ENCODE measurements at places on chromosomes 5 and 9. TPM values are rescaled to one million over a fixed set of nuclear protein-coding genes. Genes with fewer than 3 reads are reported as not detected.

Gene ANKRD31
- total RNA-seq = 0.08 TPM

Gene SPINK6
- total RNA-seq = not detected

DNA sequence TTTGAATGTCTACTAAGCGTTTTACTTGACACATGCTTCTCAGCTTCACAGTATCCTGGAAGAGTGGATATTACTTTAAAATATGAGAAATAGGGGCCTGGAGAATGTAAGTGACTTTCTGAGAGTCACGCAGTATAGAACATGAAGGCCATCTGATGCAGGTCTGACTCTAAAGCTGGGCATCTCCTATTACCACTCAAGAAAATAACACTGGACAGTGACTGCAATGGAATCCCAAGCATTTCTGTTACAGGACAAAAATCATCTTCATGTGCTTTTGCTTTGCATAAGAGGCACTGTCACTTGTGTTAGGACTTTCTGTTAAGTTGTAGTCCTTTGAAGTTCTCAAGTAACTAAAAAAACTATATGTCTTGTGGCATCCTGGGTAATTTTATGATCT lies 335.5 kb downstream of the FBXL7 start:
- no peak for DNase-seq

- no peak for DNase-seq
Measured at GRCh38 chr9:18143073-18143745, 330.7 kb upstream of the ADAMTSL1 start.

Gene CTNNAL1
- 77.5 TPM for total RNA-seq

DNA sequence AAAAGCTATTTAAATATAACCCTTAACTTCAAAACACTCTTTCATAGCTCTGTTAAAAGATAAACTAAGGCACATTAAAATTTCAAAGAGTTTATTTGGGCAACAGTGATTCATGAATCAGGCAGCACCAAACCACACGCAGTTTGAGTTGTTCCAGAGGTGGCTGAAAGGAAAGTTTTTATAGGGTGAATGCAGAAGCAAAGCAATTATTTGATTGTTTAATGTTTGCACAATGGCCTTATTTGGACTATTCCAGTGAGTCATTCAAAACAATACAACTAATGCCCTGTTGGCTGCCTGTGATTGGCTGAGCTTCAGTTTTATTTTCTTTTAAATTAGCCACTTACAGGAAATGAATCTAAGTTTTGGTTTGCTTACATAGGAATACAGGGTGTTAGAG lies 125.3 kb downstream of the CEP120 start:
- DNase-seq = no peak

DNA sequence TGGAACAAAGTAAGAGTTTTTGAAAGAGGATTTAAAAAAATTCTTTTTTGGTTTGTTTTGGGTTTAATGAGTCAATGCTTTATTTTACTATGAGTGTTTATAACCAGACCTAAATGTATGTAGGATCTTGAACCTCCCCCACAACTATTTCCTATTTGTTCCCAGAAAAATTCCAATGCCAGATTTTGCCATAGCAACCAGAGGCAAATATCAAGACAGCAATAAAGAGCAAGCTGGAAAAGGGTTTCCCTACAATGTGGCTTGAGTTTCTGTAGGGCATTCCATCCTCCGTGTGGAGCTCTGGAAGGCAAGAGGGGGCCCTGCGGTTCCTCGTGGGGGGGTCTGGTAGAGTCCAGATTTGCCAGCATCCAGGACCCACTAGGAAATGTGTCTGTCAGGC lies 27.8 kb upstream of the GDNF start:
- DNase-seq = no peak

DNA sequence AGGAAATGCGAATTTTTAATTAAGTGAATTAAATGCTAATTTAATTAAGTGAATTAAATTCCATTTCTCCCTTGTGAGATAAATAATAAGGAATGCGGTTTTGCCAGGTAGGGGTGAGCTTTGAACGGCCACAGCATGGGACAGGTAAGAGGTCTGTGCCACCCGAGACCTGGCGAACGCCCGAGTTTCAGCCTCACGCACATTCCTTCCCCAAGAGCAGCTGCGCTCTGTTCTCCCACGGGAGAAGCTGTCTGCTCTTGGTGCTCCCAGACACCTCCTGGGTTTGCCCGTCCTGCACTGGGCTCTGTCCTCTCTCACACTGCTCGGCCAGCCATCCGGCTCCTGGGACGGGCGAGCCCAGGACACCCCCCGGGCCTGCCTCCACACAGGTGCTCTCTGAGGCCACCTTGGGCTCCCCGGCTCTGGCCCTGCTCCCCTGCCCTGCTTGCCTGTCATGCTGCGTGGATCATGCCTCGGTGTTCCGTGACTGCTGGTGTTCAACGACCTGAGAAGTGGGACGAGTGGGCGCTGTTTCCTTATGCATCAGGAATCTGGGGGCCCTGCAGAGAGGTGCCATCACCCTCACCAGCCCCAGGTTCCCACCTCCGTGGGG lies 13.7 kb upstream of the CAMSAP1 start:
- no peak for DNase-seq

- DNase-seq = no peak
Measured at GRCh38 chr5:21594566-21594965, 1258.6 kb downstream of the CDH12 start.

- no peak for DNase-seq
Measured at GRCh38 chr9:137673886-137674285, 55.1 kb downstream of the EHMT1 start.

DNA sequence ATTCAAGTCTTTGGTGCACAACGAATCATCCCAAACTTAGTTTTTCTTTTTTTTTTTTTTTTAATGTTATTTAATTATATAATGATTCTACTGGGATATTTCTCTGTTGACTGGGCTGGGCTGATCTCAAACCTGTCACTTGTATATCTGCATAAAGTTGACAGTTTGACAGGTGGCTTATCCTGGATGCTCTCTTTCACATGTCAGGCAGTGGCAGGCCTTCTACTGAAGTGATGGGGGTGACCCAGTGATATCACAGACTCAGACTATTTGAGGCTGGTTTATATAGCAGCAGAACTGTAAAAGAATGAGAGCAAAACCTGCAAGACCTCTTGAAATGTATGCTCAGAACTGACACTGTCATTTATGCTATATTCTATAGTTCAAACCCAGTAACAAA lies 1813.5 kb upstream of the CDH6 start:
- DNase-seq = no peak

DNA sequence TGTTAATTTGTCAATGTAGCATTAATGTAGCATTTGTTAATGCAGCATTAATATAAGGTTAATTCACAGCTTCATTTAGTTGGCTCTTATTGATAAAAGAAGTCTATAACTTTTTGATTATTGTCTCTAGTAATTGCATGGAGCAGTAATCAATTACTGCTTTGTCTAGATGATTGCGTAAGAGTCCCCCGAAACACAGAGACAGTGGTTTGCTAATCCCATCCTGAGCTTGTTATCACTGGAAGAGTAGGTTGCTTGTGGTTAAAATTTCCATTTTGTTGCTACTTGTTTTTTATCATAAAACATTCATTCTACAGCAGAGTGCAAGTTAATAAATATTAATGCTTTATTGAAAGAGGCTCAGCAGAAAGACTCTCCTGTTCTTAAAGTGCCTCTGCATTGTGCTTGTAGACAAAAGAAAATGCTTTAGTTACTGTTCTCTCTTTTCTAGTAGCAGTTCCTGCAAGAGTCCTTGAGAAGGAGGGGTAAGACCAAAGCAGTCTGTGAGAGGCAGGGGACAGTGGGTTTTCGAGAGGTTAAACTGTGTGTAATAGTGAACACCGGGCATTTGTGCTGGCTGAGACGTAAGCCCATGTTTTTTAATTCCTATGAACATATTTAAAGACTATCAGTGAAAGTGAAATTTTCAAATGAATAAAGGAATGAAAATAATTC lies 291.7 kb downstream of the TRPM3 start:
- DNase-seq = no peak

DNA sequence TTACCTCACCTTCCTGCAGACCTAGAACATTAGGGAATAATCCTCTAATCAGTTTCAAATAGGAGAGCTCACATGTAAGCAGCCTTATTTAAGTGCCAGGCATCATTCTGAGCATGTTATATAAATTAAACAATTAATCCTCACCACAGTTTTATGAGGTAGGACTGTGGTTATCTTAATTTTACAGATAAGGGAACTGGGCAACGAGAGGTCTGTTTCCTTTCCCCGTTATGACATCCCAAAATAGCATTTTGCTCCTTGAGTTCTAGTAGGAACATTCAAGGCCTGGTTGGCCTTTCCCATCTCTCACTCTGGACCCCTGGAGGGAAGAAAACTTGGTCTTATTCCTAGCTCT lies 19.1 kb upstream of the IFNB1 start:
- no peak for DNase-seq

GRCh38 chr5:139975306-139975705 lies 67.8 kb downstream of the NRG2 start:
- DNase-seq = no peak

Gene IRX2
- total RNA-seq = 5.6 TPM

Gene ADRB2
- total RNA-seq = 5.6 TPM

GRCh38 chr9:84969084-84969483 lies 299.6 kb downstream of the NTRK2 start:
- DNase-seq = no peak

Gene NINJ1
- 49.2 TPM for total RNA-seq

- no peak for DNase-seq
Measured at GRCh38 chr5:132826424-132827082, 3.9 kb downstream of the SHROOM1 start.

DNA sequence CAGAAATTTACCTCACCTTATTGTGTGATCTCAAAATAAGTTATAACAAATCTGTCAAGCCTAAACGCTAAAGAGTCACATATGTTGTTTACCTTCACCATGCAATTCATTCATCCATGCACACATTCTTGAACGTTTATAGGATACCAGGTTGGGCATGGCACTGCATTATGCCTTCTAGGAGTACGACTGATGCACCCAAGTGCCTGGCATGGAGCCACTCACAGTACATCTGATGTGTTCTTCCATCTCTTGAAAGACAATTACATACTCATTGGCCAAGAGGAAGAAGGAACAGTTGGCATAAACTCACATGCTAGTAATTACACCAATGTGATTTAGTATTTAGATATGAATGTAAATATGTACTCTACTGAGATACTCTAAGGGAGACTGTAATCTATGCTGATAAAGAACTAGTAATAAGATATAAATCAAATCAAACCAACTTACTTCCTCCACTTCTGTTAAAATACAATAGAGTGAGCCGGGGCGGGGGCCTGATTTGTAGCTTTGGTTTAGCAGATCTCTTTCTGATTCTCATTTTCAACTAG lies 90.7 kb downstream of the LPAR1 start:
- no peak for DNase-seq

- no peak for DNase-seq
Measured at GRCh38 chr5:43039152-43039470, 1.0 kb downstream of the ANXA2R start.
